Effector memory CD8-positive, alpha-beta T cell (primary cell): ENCODE measurements at places on chromosomes 7 and 10.
A peak's percentile ranks its signal among the peaks of the same experiment; 100 is the strongest.

DNA sequence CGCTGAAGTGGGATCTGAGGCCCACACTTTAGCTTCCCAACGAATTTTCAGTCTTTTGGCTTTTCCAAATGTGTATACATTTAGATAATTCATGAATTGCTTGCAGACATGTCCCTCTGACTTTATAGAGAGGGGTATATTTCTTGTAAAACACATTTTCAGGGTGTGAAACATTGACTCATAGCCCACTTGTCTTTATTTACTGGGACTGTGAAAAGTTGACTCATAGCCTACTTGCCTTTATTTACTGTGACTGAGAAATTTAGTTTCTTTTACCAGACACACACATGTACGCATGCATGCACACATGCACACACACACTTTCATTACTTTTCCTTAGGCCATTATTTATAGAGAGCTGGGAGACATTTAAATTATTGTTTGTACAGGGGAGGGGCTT, 79.1 kb downstream of the VTI1A start:
- no peak for DNase-seq

- DNase-seq = no peak
Observed at GRCh38 chr7:149228831-149229471, 10.5 kb upstream of the ZNF212 start.

DNA sequence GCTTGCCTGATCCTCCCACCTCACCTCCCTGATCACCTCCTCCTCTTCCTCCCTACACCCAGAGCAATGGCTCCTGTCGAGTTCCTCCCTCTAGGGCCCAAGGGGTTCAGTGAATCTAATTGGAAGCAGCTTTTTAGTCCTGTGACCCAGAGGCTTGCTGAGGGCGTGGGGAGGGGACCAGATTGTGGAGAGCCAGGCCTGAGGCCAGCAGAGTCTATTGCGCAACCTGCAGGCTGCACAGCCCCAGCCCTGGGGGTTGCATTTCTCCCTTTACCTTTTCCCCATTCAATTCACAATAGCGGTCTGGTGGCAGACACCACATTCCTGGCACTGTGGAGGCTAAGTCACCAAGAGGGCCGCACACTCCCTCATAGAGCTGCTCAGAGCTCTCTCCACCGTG, 32.5 kb downstream of the GHRHR start:
- no peak for DNase-seq

DNA sequence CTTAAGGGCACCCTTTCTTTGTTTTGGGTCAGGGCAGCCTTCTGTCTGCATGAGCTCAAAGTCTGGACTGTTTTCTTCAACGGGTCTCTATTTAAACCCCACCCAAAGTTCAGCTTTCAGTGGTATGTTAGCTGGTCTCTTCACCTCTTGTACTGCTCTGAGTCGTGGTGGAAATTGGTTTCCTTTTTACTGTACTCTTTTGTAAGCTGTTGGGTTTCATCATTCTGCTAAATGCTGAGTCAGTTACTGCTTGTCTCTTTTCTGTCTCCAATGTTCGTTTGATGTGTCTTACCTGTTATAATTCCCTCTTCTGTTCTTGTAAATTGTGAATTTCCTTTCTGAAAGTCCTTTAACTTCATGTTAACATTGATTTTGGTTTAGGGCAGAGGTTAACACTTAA, 64.1 kb upstream of the MALRD1 start:
- no peak for DNase-seq

GRCh38 chr7:134696261-134696660, 49.6 kb downstream of the BPGM start:
- no peak for DNase-seq

DNA sequence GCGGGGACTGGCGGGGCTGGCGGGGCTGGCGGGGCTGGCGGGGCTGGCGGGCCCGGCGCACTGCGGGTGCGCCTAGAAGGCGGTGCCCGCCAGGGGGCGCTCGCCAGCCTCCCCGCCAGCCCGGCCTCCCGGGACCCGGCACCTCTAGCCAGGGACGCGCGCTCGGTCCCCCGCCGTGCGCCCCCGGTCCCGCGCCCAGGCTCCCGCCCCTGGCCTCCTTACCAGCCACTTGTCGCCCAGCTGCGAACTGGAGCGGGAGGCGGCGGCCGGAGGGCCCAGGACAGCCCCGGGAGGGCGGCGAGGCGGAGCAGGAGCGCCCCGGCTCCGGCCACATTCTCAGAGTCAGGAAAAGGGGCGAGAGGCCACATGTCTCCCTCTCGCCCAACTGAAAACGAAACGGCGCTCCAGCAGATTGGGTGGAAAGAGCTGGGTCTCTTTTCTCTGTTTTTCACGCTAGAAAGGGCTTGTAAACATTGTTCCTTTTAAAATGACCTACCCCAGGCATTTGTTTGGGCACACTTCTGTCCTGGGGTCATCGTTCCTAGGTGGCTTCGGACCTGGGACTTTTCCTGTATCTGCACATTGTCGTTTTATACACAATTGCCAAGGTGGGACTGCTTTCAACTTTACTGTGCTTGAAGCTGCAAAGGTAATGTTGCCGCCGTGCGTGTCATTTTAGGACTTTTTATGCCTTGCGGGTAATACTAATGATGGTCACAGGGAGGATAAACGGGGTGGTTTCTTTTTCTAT, 378 bp upstream of the PRKCQ start:
- DNase-seq = peak; percentile 79

DNA sequence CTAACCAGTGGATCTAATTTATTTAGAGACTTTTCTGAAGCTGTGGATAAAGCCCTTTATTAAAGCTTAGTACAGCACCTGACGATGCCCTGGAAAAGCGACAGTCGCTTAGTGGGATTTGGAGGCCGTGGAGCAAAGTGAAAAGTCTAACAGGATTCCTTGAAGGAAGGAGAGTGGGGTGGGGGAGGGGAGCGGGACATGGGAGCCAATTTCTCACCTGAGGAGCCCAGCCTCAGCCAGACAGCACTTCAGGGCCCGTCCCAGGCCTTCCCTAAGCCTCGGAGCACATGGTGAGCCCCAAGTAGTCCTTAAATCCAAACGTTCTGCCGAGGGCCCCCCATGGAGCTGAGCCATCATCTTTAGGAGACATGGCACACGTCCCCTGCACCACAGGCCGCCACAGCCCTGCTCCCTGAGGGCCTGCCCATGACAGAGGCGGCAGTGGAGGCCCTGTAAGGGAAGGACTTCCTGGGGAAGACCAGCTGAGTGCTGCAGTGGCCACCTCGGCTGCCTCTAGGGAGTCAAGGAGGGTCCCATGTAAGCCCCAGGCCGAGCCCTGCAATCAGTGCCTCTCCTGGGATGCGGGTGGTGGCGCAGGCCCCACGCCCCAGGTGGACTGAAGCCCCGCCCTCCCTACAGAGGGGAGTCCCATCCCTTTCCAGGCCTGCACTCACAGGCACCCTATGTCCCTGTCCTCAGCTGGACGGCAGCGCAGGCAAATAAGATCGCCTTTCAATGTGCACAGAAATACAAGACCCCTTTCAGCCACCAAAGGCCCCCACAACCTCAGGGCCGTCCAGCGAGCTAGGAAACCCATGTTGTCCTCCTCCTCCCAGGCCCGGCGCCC, 187.0 kb downstream of the MAD1L1 start:
- DNase-seq = no peak

DNA sequence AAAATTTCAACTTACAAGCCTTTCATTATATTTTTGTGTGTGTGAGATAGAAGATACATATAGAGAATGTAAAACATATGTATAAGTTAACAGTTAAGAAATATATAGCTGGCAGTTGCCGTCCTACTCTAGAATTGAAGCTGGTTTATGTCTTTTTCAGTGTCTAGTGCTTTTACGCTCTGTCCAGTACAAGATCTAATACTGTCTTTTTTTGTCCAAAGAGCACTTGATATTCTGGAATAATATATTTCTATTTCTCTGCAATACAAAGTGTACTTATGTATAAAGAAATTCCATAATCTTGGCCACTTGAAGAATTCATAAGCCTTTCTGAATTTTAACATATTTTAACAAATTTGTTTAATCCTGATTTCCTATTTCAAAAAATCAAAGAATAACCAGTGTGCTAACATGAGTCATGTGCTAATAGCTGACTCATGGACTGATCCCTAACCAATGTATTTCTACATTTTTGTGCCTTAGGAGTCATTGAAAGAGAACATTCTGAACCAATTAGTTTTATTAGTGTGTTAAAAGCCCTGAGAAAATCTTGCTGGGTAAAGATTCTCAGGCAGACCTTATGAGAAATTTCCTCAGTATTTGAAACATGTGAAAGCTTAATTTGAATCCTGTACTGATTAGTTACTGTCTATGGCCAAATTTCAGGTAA, 73.2 kb upstream of the CCAR1 start:
- DNase-seq = no peak

DNA sequence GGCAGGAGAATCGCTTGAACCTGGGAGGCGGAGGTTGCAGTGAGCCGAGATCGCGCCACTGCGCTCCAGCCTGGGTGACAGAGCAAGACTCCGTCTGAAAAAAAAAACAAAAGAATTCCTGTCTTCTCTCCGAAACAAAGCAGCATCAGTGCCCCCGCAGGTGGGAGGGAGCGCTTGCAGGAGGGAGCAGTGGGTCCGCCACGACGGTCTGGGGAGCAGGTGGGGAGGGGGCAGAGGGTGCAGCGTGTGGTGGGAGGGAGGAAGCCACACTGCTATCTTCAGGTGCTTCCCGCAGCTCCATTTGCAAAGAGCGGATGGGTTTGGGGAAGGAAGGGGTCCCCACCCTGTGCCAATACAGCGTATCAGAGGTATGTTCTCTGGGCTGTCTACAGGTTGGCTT, 31.7 kb downstream of the LIMK1 start:
- DNase-seq = no peak

DNA sequence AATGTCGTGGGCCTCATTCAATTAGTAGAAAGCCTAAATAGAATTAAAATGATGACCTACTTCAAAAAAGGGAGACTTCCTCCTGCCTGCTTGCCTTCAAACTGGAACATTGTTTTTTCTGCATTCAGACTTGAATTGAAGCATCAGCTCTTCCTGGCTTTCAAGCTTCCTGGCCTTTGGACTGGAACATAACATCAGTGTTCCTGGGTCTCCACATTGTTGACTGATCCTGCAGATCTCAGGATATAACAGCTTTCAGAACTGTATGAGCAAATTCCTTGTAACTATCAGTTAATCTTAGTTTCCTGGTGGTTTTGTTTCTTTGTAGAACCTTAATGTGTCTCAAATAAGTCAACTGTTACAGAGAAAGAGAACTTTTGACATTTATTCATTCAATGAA, 18.6 kb downstream of the MAGI2 start:
- DNase-seq = no peak

- no peak for DNase-seq
Observed at GRCh38 chr10:88081457-88082054, 218.1 kb downstream of the PTEN start.

DNA sequence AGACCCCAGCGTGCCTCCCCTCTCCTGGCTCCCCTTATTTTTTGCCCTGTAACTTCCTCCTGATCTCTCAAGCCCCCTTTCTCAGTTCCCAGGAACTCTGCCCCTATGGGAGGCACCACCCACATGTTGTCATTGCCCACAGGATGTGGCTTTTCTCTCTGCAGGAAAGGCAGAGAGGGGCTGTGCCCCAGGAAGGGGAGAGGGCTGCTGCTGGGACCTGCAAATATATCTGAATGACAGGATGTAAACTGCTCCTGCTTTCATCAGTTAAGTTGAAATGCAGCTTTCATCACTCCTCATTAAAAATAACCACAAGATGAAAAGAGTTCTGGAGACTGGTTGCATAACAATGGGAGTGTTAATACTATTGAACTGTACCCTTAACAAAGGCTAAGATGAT, 103.3 kb downstream of the CLEC2L start:
- DNase-seq = no peak

GRCh38 chr7:140724706-140725105, 28.2 kb downstream of the NDUFB2 start:
- no peak for DNase-seq

- no peak for DNase-seq
Observed at GRCh38 chr10:47450442-47450841, 33.5 kb downstream of the ANXA8 start.

DNA sequence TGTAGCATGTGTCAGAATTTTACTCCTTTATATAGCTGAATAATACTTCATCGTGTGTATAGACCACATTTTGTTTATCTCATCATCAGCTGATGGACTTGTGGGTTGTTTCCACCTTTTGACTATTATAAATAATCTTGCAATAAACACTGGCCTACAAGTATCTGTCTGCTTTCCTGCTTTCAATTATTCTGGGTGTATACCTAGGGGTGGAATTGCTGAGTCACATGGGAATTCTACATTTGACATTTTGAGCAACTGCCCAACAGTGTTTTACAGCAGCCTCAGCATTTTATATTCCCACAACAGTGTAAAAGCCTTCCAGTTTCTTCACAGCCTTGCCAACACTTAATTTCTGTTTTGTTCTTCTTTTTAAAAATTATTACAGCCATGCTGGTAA, 200.3 kb upstream of the PRSS1 start:
- DNase-seq = no peak

DNA sequence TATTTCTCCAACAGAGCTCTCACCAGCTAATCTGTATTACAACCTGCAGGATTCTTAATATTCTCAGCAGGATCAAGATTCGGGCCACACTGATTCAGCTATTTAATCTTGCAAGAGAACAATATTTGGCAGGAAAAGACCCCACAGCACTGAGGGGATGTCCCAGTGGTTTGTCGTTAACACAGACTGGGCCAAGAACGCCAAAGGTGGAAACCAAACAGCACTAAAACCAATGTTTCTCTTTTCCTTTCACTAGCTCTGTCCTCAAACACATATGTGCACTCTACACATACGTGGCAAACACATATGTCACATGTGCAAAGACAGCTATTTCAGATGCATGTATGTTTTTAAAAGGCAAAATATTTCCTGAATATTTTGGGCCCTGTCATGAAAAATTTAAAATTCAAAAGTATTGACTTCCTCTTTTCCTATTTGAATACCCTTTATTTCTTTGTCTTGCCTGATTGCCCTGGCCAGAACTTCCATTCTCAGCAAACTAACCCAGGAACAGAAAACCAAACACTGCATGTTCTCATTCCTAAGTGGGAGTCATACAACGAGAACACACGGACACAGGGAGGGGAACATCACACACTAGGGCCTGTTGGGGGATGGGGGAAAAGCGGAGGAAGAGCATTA, 51.7 kb upstream of the NEBL start:
- no peak for DNase-seq

DNA sequence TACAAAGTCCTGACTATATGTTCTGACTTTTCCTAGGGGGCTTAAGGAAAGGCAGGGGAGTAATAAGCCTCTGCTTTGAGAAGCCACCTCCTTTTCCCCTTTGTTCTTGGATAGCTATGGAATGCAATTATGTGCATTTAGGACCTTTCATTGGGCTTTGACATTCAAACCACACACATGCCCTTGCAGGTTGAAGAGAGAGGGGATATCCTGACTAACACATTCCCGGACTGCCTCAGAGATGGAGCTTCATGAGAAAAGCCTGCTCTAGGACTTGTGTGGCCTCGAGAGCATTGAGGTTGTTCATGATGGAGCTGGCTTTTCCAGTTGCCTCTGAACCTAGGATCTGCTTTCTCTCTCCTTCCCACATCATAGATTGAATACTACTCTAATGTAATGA, 694.5 kb downstream of the LRMDA start:
- no peak for DNase-seq
